DND-41 (cell line): ENCODE measurements at places on chromosomes 13 and 19.
A peak's percentile ranks its signal among the peaks of the same experiment; 100 is the strongest.

- H3K27me3 ChIP-seq = no peaks in the 10 kb centered on the region
- no peak for DNase-seq
- no peaks in the 10 kb centered on the region for H3K36me3 ChIP-seq
- peak within 1 kb of the TSS; percentile 82 for H3K4me3 ChIP-seq
- H3K27ac ChIP-seq = peak within 1 kb of the TSS; percentile 86
These were observed at the start of gene WDR87 for GRCh38 chr19:37905946-37906868. WDR87 (minus strand) TSS chr19:37906594; CDS start chr19:37898239, 8,355 bp downstream.

DNA sequence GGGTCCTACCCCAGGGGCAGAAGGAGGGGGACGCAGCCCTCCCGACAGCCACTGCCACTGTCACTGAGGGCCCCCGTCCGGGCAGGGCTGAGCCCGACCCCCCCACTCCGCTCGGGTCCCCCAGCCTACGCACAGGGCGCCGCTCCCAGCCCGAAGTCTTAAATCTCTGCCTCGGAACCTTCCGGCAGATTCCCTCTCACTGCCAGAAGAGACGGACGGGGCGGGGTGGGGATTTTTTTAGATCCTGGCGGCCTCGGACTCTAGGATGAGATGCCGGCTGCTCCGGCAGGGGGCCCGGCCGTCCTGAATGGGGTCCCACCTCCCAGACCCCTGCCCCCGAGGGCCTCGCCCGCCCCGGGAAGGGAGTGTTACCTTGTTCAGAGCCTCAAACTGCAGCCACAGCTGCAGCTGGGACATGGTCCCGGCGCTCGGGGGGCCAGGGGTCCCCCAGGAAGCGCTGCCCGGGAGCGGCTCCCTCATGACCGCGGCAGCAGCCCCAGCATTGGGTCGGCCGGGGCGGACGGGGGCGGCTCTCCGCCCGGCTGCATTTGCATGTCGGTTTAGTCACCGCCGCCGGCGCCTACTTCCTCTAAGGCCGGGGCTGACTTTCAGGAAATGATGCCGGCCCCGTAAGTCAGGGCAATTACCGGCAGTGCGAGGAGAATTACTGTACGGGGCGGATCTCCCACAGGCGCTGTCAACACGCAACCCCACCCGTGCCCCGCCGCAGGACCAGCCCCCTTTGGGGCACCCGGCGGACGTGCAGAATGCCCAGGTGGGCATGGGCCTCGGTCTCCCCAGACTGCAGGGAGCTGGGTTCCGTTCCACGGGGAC is 28.1 kb downstream of the GPX4 start:
- H3K27ac ChIP-seq = peak overlapping the region; percentile 80
- H3K27me3 ChIP-seq = no peaks in the 10 kb centered on the region
- peak overlapping the region; percentile 33; the same call in 1 of the 2 replicates for H3K4me3 ChIP-seq
- H3K4me1 ChIP-seq = peaks cover 25% of the 10 kb centered on the region

GRCh38 chr19:38817081-38817480 is 4.3 kb upstream of the LGALS4 start:
- no peak for DNase-seq
- no peak overlapping the region for H3K27ac ChIP-seq
- no peak overlapping the region for H3K4me3 ChIP-seq
- no peaks in the 10 kb centered on the region for H3K4me1 ChIP-seq

GRCh38 chr13:80881495-80881894 is 540.6 kb upstream of the SPRY2 start:
- no peaks in the 10 kb centered on the region for H3K4me1 ChIP-seq
- no peaks in the 10 kb centered on the region for H3K27me3 ChIP-seq
- H3K4me3 ChIP-seq = no peak overlapping the region
- H3K36me3 ChIP-seq = no peaks in the 10 kb centered on the region

DNA sequence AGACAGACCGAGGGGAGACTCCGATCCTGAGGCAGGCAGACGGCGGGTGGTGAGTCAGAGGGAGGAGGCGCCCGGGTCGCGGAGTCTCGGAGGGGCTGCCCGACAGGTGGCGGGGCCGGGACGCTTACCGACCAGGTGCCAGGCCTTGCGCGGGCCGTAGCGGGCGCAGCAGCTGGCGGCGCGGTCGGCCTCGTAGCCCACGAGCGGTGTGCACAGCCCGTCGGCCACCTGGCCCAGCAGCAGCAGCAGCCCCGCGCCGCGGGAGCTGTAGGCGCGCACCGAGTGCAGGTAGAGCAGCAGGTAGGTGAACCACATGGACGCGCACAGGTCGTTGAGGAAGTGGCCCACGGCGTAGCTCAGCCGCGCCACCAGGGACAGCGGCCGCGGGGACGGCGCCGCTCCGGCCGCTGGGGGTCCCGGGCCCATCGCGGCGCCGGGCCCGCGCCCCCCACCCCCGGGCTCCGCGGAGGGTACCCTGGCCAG is 367 bp downstream of the MFSD12 start:
- H3K4me3 ChIP-seq = peak overlapping the region; percentile 59; the same call in 1 of the 2 replicates
- peak; percentile 57 for DNase-seq
- peak overlapping the region; percentile 79 for H3K27ac ChIP-seq
- H3K4me1 ChIP-seq = peaks cover 50% of the 10 kb centered on the region
- no peaks in the 10 kb centered on the region; the same call in 1 of the 2 replicates for H3K36me3 ChIP-seq
- no peaks in the 10 kb centered on the region for H3K27me3 ChIP-seq

- no peak overlapping the region for H3K4me3 ChIP-seq
- H3K27ac ChIP-seq = no peak overlapping the region
- no peaks in the 10 kb centered on the region for H3K27me3 ChIP-seq
- no peaks in the 10 kb centered on the region for H3K36me3 ChIP-seq
These were observed 59.8 kb upstream of the RCBTB2 start for GRCh38 chr13:48592688-48593049.

DNA sequence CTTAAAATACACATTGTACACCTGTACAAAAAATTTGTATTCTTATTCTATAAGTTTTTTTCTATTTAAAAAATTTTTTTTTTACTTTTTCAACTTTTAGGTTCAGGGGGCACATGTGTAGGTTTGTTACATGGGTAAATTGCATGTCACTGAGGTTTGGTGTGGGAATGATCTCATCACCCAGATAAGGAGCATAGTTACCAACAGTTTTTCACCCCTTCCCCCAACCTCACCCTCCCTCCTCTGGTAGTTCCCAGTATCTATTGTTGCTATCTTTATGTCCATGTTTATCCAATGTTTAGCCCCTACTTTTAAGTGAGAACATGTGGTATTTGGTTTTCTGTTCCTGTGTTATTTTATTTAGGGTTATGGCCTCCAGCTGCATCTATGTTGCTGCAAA is 89.9 kb downstream of the CDK8 start:
- H3K27me3 ChIP-seq = no peaks in the 10 kb centered on the region
- no peak overlapping the region for H3K4me3 ChIP-seq
- H3K36me3 ChIP-seq = peaks cover 5% of the 10 kb centered on the region; the same call in 1 of the 2 replicates
- H3K4me1 ChIP-seq = no peaks in the 10 kb centered on the region

- DNase-seq = no peak
- H3K36me3 ChIP-seq = no peaks in the 10 kb centered on the region
- H3K4me1 ChIP-seq = no peaks in the 10 kb centered on the region
- H3K27ac ChIP-seq = no peak overlapping the region
- no peak overlapping the region for H3K4me3 ChIP-seq
These were observed 29.1 kb upstream of the TSC22D1 start for GRCh38 chr13:44605275-44605674.

- no peak for DNase-seq
- H3K27ac ChIP-seq = no peak overlapping the region
- H3K36me3 ChIP-seq = no peaks in the 10 kb centered on the region
- H3K4me1 ChIP-seq = no peaks in the 10 kb centered on the region
- no peak overlapping the region for H3K4me3 ChIP-seq
These were observed 299.2 kb upstream of the KLHL1 start for GRCh38 chr13:70407486-70407885.

- no peaks in the 10 kb centered on the region for H3K4me1 ChIP-seq
- no peaks in the 10 kb centered on the region for H3K27me3 ChIP-seq
- H3K36me3 ChIP-seq = no peaks in the 10 kb centered on the region
- H3K27ac ChIP-seq = no peak overlapping the region
- DNase-seq = no peak
- no peak overlapping the region for H3K4me3 ChIP-seq
These were observed 86.7 kb upstream of the TNFSF11 start for GRCh38 chr13:42487221-42487620.

- DNase-seq = peak; percentile 41
- no peaks in the 10 kb centered on the region; the same call in 1 of the 2 replicates for H3K36me3 ChIP-seq
- H3K27me3 ChIP-seq = peaks cover 6% of the 10 kb centered on the region
- no peak within 1 kb of the TSS for H3K27ac ChIP-seq
These were observed at the start of gene GRIN3B for GRCh38 chr19:1000095-1000494. GRIN3B (plus strand) TSS chr19:1000419; CDS start chr19:1000438, 19 bp downstream.

- H3K4me3 ChIP-seq = no peak overlapping the region
- H3K36me3 ChIP-seq = no peaks in the 10 kb centered on the region
- no peaks in the 10 kb centered on the region for H3K4me1 ChIP-seq
- DNase-seq = no peak
- no peak overlapping the region for H3K27ac ChIP-seq
These were observed 8.9 kb downstream of the IGFL3 start for GRCh38 chr19:46115396-46116106.

- peaks cover 5% of the 10 kb centered on the region for H3K27me3 ChIP-seq
- H3K36me3 ChIP-seq = no peaks in the 10 kb centered on the region
- H3K4me3 ChIP-seq = no peak overlapping the region
- H3K27ac ChIP-seq = no peak overlapping the region
- no peaks in the 10 kb centered on the region for H3K4me1 ChIP-seq
These were observed 27.7 kb upstream of the HIF3A start for GRCh38 chr19:46269101-46269500.

DNA sequence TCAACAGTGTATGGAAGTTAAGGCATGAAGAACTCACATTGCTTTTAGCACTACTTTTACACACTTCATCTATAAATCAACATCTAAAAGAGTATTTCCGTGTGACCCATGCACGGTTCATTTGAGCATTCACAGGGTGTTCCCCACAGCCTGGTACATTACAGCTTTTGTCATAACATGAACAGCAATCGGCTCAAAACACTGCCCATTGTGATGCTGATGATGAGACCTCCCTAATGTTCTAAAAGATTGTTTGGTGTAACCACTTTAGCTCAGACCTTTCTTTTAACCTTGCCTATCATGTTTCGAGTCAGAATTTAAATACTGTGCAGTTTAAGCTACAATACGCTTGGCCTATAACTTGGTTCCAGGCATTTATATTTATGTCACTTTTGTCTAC is 4.1 kb upstream of the KLF5 start:
- H3K27me3 ChIP-seq = peaks cover 5% of the 10 kb centered on the region
- no peak for DNase-seq
- peaks cover 19% of the 10 kb centered on the region for H3K4me1 ChIP-seq
- no peak overlapping the region for H3K4me3 ChIP-seq
- no peak overlapping the region for H3K27ac ChIP-seq
- H3K36me3 ChIP-seq = no peaks in the 10 kb centered on the region

GRCh38 chr13:100611678-100612492 is 23.3 kb upstream of the GGACT start:
- no peak overlapping the region for H3K4me3 ChIP-seq
- no peak overlapping the region for H3K27ac ChIP-seq
- DNase-seq = no peak
- H3K4me1 ChIP-seq = no peaks in the 10 kb centered on the region
- H3K36me3 ChIP-seq = peaks cover 37% of the 10 kb centered on the region; the same call in 1 of the 2 replicates

- no peaks in the 10 kb centered on the region for H3K36me3 ChIP-seq
- H3K4me3 ChIP-seq = no peak overlapping the region
- no peaks in the 10 kb centered on the region for H3K4me1 ChIP-seq
- peaks cover 3% of the 10 kb centered on the region for H3K27me3 ChIP-seq
- DNase-seq = no peak
- no peak overlapping the region for H3K27ac ChIP-seq
These were observed 230.2 kb downstream of the TSHZ3 start for GRCh38 chr19:31118986-31119385.

DNA sequence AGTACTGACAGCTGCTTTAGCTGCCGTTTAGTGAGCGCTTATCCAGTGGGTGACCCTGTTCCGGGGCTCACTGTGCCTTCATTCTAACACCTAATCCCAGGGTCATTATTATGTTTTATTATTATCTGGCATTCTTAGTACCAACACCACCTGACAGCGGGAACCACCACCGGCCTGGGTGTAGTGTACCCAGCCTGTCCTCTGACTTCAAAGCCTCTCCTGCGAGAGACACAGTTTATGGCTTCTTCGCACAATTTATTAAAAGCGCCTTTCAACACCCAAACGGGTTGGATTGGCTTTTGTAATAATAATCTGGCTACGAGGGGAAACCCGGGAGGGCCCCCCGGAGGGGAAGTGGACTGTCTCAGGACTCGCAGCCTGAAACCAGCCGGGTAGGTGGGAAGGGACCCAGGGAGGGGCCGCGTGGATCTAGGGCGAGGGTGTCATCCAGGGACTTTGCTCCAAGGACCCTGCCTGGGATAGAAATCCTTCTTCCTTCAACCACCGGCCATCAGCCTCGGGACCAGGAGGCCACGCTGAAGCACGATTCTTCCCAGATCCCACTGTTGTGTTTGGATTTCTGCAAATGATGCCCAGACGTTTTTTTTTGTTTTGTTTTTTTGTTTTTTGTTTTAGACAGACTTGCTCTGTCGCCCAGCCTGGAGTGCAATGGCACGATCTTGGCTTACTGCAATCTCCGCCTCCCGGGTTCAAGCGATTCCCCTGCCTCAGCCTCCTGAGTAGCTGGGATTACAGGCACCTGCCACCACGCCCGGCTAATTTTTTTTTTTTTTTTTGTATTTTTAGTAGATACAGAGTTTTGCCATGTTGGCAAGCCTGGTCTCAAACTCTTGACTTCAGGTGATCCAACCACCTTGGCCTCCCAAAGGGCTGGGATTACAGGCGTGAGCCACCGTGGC is 1.6 kb upstream of the ZBTB7A start:
- peak overlapping the region; percentile 78 for H3K4me3 ChIP-seq
- H3K4me1 ChIP-seq = peaks cover 30% of the 10 kb centered on the region
- peaks cover 15% of the 10 kb centered on the region for H3K36me3 ChIP-seq
- DNase-seq = no peak
- H3K27me3 ChIP-seq = no peaks in the 10 kb centered on the region
- H3K27ac ChIP-seq = peak overlapping the region; percentile 74

DNA sequence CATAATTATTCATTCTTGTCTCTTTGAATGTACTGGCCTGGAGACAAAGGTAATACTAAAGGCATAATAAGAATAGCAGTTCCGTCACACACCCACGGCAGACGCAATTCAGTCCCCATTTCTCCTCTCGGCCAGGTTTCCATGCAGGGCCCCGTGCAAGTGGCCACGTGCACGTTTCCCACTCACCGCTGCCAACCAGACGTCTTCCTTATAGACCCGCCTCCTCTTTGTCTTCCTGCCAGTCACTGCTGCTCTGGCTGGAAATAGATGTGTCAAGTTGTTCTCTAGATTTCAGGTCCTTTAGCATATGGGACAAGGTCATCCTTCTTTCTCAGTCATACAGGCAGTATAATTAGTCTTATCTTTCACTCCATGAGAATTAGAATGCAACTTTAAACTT is 204.3 kb downstream of the SUCLA2 start:
- H3K36me3 ChIP-seq = no peaks in the 10 kb centered on the region
- H3K4me3 ChIP-seq = no peak overlapping the region
- no peaks in the 10 kb centered on the region for H3K27me3 ChIP-seq
- no peaks in the 10 kb centered on the region for H3K4me1 ChIP-seq
- no peak overlapping the region for H3K27ac ChIP-seq
